ENCODE measurements at places on chromosomes 4 and X. TPM values are rescaled to one million over a fixed set of nuclear protein-coding genes. Genes with fewer than 3 reads are reported as not detected.

Gene KIT
- total RNA-seq: 38.1 TPM

Gene ITIH6
- total RNA-seq: not detected

Gene CLGN
- total RNA-seq: 0.44 TPM

Gene TXK
- total RNA-seq: 7.9 TPM

Gene TMEM175
- total RNA-seq: 31.1 TPM

Gene TEX13D
- total RNA-seq: not detected

Gene STK26
- total RNA-seq: 4.3 TPM

Gene PASD1
- total RNA-seq: not detected

Gene CLNK
- total RNA-seq: 2.8 TPM

Gene CPZ
- 2.6 TPM for total RNA-seq

- no peak overlapping the region for H3K4me3 ChIP-seq
- H3K27ac ChIP-seq: no peak overlapping the region
- H3K27me3 ChIP-seq: no peaks in the 10 kb centered on the region
Observed at GRCh38 chr4:40432504-40432903, 97.4 kb downstream of the CHRNA9 start.

GRCh38 chr4:82984459-82984858 is 26.2 kb downstream of the LIN54 start:
- DNase-seq: no peak
- no peaks in the 10 kb centered on the region for H3K27me3 ChIP-seq
- H3K36me3 ChIP-seq: no peaks in the 10 kb centered on the region
- H3K4me3 ChIP-seq: no peak overlapping the region
- H3K4me1 ChIP-seq: no peaks in the 10 kb centered on the region
- no peak overlapping the region for H3K27ac ChIP-seq

DNA sequence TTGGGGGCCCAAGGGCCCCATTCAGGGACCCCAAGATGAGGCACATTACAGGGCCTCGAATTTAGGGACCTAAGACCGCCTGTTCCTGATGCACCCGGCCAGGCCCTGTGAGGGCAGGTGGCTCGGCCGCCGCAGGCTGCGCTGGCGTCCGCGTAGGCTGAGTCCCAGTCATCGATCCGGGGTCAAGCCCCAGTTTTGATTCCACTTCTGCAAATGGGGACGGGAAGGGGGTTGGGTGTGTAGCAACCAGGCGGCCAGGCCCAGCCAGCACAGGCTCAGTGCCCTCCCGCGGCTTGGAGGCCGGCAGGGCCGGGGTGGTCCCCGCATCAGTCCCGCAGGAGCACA is 327 bp downstream of the PNPLA4 start:
- H3K27me3 ChIP-seq: no peaks in the 10 kb centered on the region
- peaks cover 7% of the 10 kb centered on the region for H3K4me1 ChIP-seq
- peak overlapping the region; percentile 95 for H3K4me3 ChIP-seq
- H3K27ac ChIP-seq: peak overlapping the region; percentile 90

GRCh38 chrX:122363112-122363795 is 820.8 kb upstream of the GRIA3 start:
- peak; percentile 12 for DNase-seq
- no peak overlapping the region for H3K27ac ChIP-seq
- no peak overlapping the region for H3K4me3 ChIP-seq

GRCh38 chr4:42736527-42737195 is 79.8 kb upstream of the ATP8A1 start:
- H3K27me3 ChIP-seq: no peaks in the 10 kb centered on the region
- no peak overlapping the region for H3K27ac ChIP-seq
- H3K4me3 ChIP-seq: no peak overlapping the region
- H3K36me3 ChIP-seq: no peaks in the 10 kb centered on the region
- no peak for DNase-seq
- H3K4me1 ChIP-seq: no peaks in the 10 kb centered on the region

- no peak for DNase-seq
- no peaks in the 10 kb centered on the region for H3K36me3 ChIP-seq
- H3K4me1 ChIP-seq: no peaks in the 10 kb centered on the region
- H3K27me3 ChIP-seq: no peaks in the 10 kb centered on the region
- no peak overlapping the region for H3K27ac ChIP-seq
Observed at GRCh38 chr4:37749398-37749988, 63.3 kb upstream of the RELL1 start.

- no peaks in the 10 kb centered on the region for H3K27me3 ChIP-seq
- DNase-seq: no peak
- no peaks in the 10 kb centered on the region for H3K4me1 ChIP-seq
- no peaks in the 10 kb centered on the region for H3K36me3 ChIP-seq
Observed at GRCh38 chrX:74160358-74160757, 143.6 kb upstream of the ZCCHC13 start.

DNA sequence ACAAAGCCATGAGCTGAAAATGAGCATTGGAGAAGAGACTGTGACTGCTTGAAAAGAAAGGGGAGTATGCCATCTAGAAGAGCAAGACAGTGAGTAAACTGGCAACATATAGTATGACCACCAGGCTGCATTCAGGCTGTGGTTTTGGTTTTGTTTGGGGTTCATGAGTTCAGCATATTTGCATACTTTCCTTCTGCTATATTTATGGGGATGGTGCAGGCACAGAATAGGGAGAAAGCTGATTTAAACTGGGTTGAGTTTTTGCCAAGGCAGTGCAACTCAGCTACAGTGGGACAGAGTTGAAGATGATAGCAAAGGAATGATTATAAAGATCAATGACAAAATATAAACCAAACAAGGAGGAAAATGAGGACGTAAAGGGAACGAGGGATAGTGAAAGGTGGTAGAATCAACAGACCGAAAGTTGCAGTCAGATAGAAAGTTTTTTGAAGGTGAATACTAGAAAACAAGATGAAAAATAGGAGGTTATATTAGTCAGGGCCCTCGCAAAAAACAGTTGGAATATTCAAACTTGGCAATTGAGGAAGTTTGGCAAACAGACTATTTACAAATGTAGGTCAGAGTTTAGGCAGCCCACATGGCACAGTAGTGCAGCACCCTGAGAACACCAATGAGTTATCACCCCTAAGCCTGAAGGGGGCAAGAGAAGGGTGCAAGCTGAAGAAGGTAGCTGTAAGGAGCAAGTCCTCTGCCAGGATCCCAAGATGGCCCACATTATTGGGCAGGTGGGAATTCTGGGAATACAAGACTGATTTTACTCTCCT is 114.8 kb upstream of the MAP9 start:
- H3K36me3 ChIP-seq: no peaks in the 10 kb centered on the region
- H3K27ac ChIP-seq: no peak overlapping the region
- H3K4me3 ChIP-seq: no peak overlapping the region
- no peaks in the 10 kb centered on the region for H3K27me3 ChIP-seq
- H3K4me1 ChIP-seq: no peaks in the 10 kb centered on the region

DNA sequence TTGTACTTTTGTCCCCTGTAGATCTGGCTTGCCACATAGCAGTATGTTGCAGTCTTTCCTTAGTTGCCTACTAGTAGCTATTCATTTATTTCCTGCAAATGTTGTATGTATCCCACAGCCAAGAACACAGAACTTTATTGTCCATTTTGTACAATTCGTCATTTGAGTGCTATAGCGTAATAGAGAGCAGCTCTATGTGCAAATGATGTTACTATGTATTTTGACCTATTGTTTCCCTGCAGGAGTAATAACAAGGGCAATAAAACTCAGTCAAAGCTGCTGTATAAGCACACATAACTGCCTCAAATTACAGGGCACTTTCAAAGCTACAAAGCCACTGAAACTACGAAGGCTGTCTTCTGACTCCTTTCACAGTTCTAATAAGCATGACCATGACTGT is 48.1 kb downstream of the NRK start:
- H3K4me1 ChIP-seq: no peaks in the 10 kb centered on the region
- H3K36me3 ChIP-seq: no peaks in the 10 kb centered on the region
- DNase-seq: no peak
- H3K4me3 ChIP-seq: no peak overlapping the region

DNA sequence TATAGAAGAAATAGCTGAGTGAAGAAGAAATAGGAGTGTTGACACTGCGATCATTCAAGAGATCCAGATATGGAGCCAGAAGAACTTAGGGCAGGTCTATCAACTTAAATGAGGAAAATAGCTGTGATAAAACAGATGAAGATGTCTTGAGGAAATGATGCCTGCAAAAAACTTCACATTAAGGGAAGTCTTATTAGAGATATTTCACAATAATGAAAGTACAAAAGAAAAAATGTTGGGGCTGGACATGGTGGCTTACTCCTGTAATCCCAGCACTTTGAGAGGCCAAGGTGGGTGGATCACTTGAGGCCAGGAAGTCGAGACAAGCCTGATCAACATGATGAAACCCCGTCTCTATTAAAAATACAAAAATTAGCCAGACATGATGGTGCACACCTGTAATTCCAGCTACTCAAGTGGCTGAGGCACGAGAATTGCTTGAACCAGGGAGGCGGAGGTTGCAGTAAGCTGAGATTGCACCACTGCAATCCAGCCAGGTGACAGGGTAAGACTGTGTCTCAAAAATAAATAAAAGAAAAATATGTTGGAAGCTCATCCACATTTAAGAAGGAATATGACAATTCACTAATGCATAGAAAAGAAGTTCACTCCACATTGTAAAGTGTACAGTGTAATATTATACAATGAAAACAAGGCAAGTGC is 56.3 kb downstream of the PKD2 start:
- H3K27ac ChIP-seq: no peak overlapping the region
- no peak for DNase-seq
- no peaks in the 10 kb centered on the region for H3K27me3 ChIP-seq
- peaks cover 32% of the 10 kb centered on the region for H3K36me3 ChIP-seq
- H3K4me3 ChIP-seq: no peak overlapping the region
- H3K4me1 ChIP-seq: no peaks in the 10 kb centered on the region

GRCh38 chrX:119686087-119686691 is 6.8 kb downstream of the SEPTIN6 start:
- peak overlapping the region; percentile 87 for H3K27ac ChIP-seq
- no peaks in the 10 kb centered on the region for H3K27me3 ChIP-seq
- H3K4me3 ChIP-seq: no peak overlapping the region
- H3K4me1 ChIP-seq: no peaks in the 10 kb centered on the region
- peak; percentile 77 for DNase-seq

GRCh38 chr4:127632420-127633403 is at the start of gene INTU:
Gene INTU (plus strand): TSS chr4:127632957. CDS start chr4:127633035, 78 bp downstream.
- DNase-seq: peak; percentile 98
- peaks cover 3% of the 10 kb centered on the region for H3K4me1 ChIP-seq
- no peaks in the 10 kb centered on the region for H3K27me3 ChIP-seq

GRCh38 chr4:95102162-95102790 is 344.5 kb downstream of the BMPR1B start:
- H3K4me3 ChIP-seq: no peak overlapping the region
- no peaks in the 10 kb centered on the region for H3K36me3 ChIP-seq
- no peaks in the 10 kb centered on the region for H3K4me1 ChIP-seq
- H3K27ac ChIP-seq: no peak overlapping the region
- DNase-seq: no peak

GRCh38 chr4:156837625-156838345 is 133.8 kb downstream of the PDGFC start:
- H3K4me3 ChIP-seq: no peak overlapping the region
- no peaks in the 10 kb centered on the region for H3K4me1 ChIP-seq
- no peak for DNase-seq
- no peaks in the 10 kb centered on the region for H3K27me3 ChIP-seq

- no peak overlapping the region for H3K27ac ChIP-seq
- no peaks in the 10 kb centered on the region for H3K27me3 ChIP-seq
- no peaks in the 10 kb centered on the region for H3K36me3 ChIP-seq
- H3K4me3 ChIP-seq: no peak overlapping the region
Observed at GRCh38 chr4:35836596-35836995, 407.7 kb downstream of the ARAP2 start.

Data from kidney (tissue), 22 donors.